CD14-positive monocyte (primary cell): ENCODE measurements at places on chromosomes 7 and 10. TPM values are rescaled to one million over a fixed set of nuclear protein-coding genes. Genes with fewer than 3 reads are reported as not detected.

Gene CUZD1
- polyA plus RNA-seq: not detected

Gene TMEM273
- polyA plus RNA-seq: 6.7 TPM

Gene RHOBTB1
- 0.62 TPM for polyA plus RNA-seq

Gene LRWD1
- 5.4 TPM for polyA plus RNA-seq

Gene CRTAC1
- not detected for polyA plus RNA-seq

Gene CYP26A1
- not detected for polyA plus RNA-seq

Gene PIP
- not detected for polyA plus RNA-seq

Gene GRID2IP
- not detected for polyA plus RNA-seq

Gene RGR
- not detected in 2 replicates for polyA plus RNA-seq

Gene SCRN1
- 4.5 and 8.6 TPM in 2 replicates for polyA plus RNA-seq

Gene TLX1
- polyA plus RNA-seq: not detected

Gene CDHR3
- not detected in 2 replicates for polyA plus RNA-seq

Gene WIPF3
- polyA plus RNA-seq: not detected in 2 replicates

Gene SPDYE16
- polyA plus RNA-seq: 0.06 and 0.23 TPM in 2 replicates

Gene JCAD
- not detected for polyA plus RNA-seq

Gene LRRD1
- not detected in 2 replicates for polyA plus RNA-seq

Gene SORCS3
- polyA plus RNA-seq: not detected in 2 replicates

Gene EBLN1
- not detected in 2 replicates for polyA plus RNA-seq

Gene GLCCI1
- polyA plus RNA-seq: 1.1 TPM

Gene INPP5F
- 5.1 TPM for polyA plus RNA-seq

Gene AMPH
- 0.22 and 0.67 TPM in 2 replicates for polyA plus RNA-seq

Gene HOXA4
- polyA plus RNA-seq: not detected

Gene ZNF853
- not detected for polyA plus RNA-seq

Gene OR13A1
- 0.08 TPM in 1 of 2 replicates, not detected in the other for polyA plus RNA-seq

Gene HYCC1
- 2.7 and 4.7 TPM in 2 replicates for polyA plus RNA-seq

Gene HGF
- 18.9 TPM for polyA plus RNA-seq

Gene HOXA13
- not detected in 2 replicates for polyA plus RNA-seq

Gene MEOX2
- polyA plus RNA-seq: not detected

Gene IFIT1B
- not detected for polyA plus RNA-seq

Gene GPR26
- polyA plus RNA-seq: not detected

Gene PLAC9
- polyA plus RNA-seq: not detected in 2 replicates
